ENCODE measurements at places on chromosomes 1 and 21. TPM values are rescaled to one million over a fixed set of nuclear protein-coding genes. Genes with fewer than 3 reads are reported as not detected.

- DNase-seq: no peak
These were observed 434.8 kb downstream of the CAMTA1 start for GRCh38 chr1:7220007-7220406.

Gene NCDN
- 7.9 TPM for polyA plus RNA-seq

Gene PEAR1
- not detected for polyA plus RNA-seq

GRCh38 chr1:185719021-185719420 is 15.2 kb upstream of the HMCN1 start:
- no peak for DNase-seq

Gene RGS16
- polyA plus RNA-seq: 0.44 TPM

- no peak for DNase-seq
These were observed 17.5 kb downstream of the COL6A1 start for GRCh38 chr21:45998871-45999580.

Gene TINAGL1
- not detected for polyA plus RNA-seq

- DNase-seq: no peak
These were observed 27.5 kb upstream of the TCEA3 start for GRCh38 chr1:23452011-23452411.

GRCh38 chr1:170494369-170494768 is 37.6 kb upstream of the GORAB start:
- DNase-seq: no peak

Gene OR2L3
- polyA plus RNA-seq: not detected

Gene FTCD
- not detected for polyA plus RNA-seq

DNA sequence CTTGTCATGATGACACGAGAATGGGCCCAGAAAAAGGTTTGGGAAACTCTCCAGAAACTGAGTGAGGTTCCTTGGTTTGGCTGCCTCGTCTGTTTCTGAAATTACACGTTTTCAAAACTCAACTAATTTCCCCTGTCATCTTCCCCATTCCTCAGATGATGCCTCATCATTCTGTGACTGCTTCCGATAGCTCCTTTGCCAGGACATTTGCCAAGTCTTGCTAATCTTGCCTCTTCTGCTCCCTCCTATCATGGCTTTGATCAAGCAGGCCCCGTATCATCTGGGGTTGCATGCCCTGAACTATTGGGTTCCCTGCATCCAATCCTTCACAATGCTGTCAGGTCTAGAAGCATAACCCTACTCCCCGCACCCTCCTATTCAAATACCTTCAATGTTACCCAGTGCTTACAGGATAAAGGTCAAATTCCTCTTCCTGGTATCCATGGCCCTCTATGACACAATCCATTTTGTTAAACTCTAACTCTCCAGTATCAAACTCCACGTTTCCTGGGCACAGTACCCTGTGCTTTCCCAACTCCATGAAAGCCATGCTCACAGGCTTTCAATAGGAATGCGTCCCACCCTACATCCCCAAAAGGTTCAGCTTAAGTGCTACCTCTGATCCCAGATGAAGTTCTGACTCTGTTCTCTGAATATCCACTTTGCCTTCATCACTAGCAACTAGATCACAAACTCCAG is 22.2 kb upstream of the TMEM200B start:
- DNase-seq: no peak

Gene CFHR4
- polyA plus RNA-seq: not detected

Gene KCNA3
- polyA plus RNA-seq: 5.6 TPM

Data from CD14-positive monocyte (primary cell).